Fibroblast of the conjunctiva (primary cell): ENCODE measurements at places on chromosomes 5 and 9.

- no peak for DNase-seq
Measured at GRCh38 chr5:146006470-146007190, 70.3 kb downstream of the SH3RF2 start.

DNA sequence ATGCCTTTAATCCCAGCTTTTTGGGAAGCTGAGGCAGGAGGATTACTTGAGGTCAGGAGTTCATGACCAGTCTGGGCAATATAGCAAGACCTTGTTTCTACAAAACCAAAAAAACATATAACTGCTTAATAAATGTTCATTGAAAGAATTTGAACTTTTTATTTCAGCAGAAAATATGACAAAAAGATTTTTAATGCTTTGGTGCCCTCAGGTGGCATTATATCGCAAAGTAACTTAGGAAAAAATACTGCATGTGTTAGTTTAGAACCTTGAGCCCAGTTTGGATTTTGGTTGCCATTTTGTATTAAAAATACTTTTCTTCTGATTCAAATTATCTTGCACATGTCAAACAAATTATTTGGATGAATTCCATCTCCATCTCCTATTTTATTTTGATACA is 103.2 kb downstream of the GPBP1 start:
- DNase-seq, result peak; percentile 6

GRCh38 chr9:95455714-95456113 is 61.1 kb downstream of the PTCH1 start:
- no peak for DNase-seq

DNA sequence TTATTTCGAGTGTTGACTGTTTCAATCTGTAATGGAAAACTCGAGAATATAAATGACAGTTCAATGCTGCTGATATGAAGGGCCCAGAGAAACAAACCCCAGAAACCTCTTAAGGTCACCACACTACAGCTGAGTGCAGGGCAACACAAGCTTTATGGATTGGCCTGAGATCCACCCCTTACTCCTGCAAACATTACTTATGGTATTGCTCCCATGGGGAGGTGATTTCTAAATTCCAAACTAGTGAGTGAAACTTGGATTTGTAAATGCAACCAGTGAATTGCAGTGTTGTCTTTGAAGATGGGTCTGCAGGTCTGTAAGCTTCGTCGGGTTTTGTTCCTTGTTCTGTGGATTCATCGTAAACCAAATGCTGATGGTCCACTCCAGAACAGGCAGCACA is 85.4 kb downstream of the NTRK2 start:
- DNase-seq, result no peak
